Type B pancreatic cell (in vitro differentiated cells): ENCODE measurements at places on chromosomes 2 and 18. TPM values are rescaled to one million over a fixed set of nuclear protein-coding genes. Genes with fewer than 3 reads are reported as not detected.

The GCG gene
- total RNA-seq, result 4,376 and 4,649 TPM in 2 replicates

The GPR55 gene
- total RNA-seq, result 0.24 TPM in 1 of 2 replicates, not detected in the other

The EIF2AK3 gene
- total RNA-seq, result 22.9 and 31.9 TPM in 2 replicates

The PIEZO2 gene
- total RNA-seq, result 21.8 and 38.8 TPM in 2 replicates

The ASTL gene
- total RNA-seq, result 0.93 TPM in 1 of 2 replicates, not detected in the other

The CTAGE1 gene
- not detected in 2 replicates for total RNA-seq

DNA sequence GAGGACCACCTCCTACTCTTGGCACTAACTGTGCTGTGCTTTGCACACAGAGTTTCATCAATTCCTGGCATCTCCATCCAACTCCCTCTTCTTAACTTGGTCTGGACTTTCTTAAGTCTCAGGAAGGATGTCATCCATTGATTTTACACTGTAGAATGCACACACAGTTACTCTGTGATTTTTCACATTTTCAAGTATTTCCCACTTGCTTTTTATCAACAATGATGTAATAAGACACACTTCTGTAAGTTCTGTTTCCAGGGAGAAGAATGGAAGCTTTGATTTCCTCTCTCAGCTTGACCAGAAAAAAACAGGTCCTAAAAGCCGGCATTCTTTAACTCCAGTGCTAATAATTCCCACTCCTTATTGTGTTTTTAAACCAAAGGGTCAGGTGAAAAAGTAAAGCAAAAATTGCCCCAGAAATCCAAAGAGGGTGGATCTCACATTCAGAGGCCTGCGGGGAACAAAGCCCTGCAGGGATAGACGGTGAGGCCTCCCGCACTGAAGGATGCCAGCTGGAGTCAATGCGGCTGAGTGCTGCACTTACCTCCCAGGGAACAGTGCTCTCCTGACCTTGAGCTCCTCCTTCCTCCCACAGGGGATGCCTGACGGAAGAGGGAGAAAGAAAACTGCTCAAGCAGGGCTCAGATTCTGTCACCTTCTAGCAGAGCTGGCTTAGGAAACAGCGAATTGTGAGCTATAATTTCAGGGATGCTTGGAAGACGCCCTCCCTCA, 83.1 kb downstream of the PDCL3 start:
- DNase-seq, result no peak
- no peak overlapping the region for H3K4me3 ChIP-seq
- peaks cover 2% of the 10 kb centered on the region for H3K27me3 ChIP-seq
- no peak overlapping the region for H3K27ac ChIP-seq
- no peaks in the 10 kb centered on the region for H3K36me3 ChIP-seq

DNA sequence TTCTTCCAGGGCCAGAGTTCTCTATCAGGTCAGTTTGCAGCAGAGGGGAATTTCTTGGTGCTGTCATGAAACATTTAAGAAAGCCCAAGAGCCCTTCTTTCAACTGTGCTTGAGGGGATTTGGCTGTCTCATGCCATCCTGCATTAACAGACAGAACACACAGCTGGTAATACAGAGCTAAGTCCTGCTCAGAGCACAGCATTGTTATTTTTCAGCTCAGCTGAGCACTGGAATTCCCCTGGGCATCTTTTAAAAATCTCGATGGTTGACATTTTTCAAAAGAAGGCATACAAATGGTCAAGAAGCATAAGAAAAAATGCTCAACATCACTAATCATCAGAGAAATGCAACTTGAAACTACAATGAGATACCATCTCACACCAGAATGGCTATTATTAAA, 14.9 kb upstream of the IL1R2 start:
- no peak overlapping the region for H3K27ac ChIP-seq
- no peak overlapping the region for H3K4me3 ChIP-seq
- H3K27me3 ChIP-seq, result no peaks in the 10 kb centered on the region
- H3K36me3 ChIP-seq, result no peaks in the 10 kb centered on the region
- DNase-seq, result no peak
- peaks cover 15% of the 10 kb centered on the region for H3K4me1 ChIP-seq

DNA sequence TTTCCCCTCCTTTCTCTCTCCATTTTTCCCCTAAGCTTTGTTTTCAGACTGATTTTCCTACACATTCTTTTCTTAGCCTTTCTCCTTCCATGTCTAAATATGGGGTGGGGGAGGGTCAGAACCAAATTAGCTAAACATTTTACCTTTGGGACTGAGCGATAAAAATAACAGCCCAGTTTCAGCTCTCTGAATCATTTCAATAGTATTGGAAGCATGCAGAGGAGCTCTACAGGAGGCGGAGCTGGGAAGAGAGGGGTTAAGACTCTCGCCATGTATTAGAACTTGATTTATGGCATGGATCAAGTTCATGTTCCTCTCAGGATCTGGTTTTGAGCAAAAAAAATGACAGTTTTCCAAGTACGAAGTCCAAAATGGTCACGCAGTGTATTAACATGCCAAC, 109.1 kb downstream of the CPO start:
- H3K27ac ChIP-seq, result no peak overlapping the region
- no peak for DNase-seq
- no peak overlapping the region for H3K4me3 ChIP-seq
- no peaks in the 10 kb centered on the region for H3K36me3 ChIP-seq
- H3K27me3 ChIP-seq, result peaks cover 8% of the 10 kb centered on the region

- H3K4me3 ChIP-seq, result no peak overlapping the region
- H3K4me1 ChIP-seq, result peaks cover 25% of the 10 kb centered on the region
- no peaks in the 10 kb centered on the region for H3K27me3 ChIP-seq
Observed at GRCh38 chr2:106147665-106148064, 46.4 kb downstream of the UXS1 start.

- DNase-seq, result no peak
- peaks cover 21% of the 10 kb centered on the region for H3K4me1 ChIP-seq
- no peak overlapping the region for H3K4me3 ChIP-seq
- peaks cover 12% of the 10 kb centered on the region for H3K27me3 ChIP-seq
- no peak overlapping the region for H3K27ac ChIP-seq
Observed at GRCh38 chr2:151978709-151979108, 120.1 kb downstream of the CACNB4 start.

- no peak for DNase-seq
- no peak overlapping the region for H3K4me3 ChIP-seq
- peaks cover 12% of the 10 kb centered on the region for H3K36me3 ChIP-seq
- H3K4me1 ChIP-seq, result no peaks in the 10 kb centered on the region
Observed at GRCh38 chr2:236805800-236806531, 236.3 kb downstream of the ACKR3 start.
